ENCODE measurements at places on chromosomes 2 and 18.

- DNase-seq = no peak
These were observed 132.6 kb downstream of the C1D start for GRCh38 chr2:67930156-67930555.

- no peak for DNase-seq
These were observed 654.5 kb upstream of the CDH2 start for GRCh38 chr18:28831476-28831875.

DNA sequence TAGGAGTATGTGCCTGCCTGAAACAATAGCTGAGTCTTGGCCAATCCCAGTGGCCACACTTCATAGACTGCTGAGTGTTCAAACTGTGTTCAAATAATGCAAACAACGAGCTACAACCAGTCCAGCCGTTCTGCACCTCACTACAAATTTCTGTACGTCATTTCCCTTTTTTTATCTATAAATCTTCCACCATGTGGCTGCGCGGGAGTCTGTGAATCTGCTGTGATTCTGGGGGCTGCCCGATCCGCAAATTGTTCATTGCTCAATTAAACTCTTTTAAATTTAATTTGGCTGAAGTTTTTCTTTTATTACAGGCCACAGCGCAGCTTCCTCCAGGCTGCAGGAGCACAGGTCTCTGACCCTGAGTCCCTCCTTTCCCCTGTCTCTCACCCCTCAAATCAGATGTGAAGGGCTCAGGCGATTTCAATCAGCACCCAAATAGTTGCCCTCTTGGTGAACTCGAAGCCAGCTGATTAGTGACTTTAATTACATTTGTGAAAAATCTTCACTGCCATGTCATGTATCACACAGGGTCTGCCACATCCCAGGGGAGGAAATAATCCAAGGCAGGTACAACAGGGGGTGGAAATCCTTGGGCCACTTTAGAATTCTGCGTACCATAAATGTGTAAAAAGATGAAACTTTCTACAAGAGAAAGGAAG lies 145.6 kb downstream of the NDUFA10 start:
- DNase-seq = no peak

DNA sequence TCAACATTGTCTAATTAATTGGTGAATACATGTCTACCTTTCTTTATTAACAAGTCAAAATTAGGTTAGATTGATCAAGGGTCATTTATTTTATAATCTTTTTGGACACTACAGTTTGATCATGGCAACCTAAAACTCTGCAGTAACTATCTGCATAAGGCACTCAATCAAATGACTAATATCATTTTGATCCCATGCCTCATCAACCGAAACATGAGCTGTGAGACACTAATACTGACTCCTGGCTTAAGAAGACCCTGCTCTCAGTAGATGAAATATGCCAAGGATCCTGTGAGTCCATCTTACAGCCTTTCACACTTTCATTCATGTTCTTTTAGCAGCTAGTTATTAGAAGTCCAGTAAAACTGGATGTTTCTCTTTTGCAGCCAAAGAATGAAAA lies 169.4 kb upstream of the CAVIN2 start:
- DNase-seq = no peak

All from CD4-positive, alpha-beta T cell treated with Interleukin-21 for 1 hour (primary cell).